Esophagus muscularis mucosa (tissue), 4 donors: ENCODE measurements at places on chromosomes 5 and 9.

GRCh38 chr9:11726659-11727058 lies 966.5 kb upstream of the TYRP1 start:
- DNase-seq, result no peak

GRCh38 chr9:20838218-20838617 lies 154.2 kb downstream of the FOCAD start:
- no peak for DNase-seq

DNA sequence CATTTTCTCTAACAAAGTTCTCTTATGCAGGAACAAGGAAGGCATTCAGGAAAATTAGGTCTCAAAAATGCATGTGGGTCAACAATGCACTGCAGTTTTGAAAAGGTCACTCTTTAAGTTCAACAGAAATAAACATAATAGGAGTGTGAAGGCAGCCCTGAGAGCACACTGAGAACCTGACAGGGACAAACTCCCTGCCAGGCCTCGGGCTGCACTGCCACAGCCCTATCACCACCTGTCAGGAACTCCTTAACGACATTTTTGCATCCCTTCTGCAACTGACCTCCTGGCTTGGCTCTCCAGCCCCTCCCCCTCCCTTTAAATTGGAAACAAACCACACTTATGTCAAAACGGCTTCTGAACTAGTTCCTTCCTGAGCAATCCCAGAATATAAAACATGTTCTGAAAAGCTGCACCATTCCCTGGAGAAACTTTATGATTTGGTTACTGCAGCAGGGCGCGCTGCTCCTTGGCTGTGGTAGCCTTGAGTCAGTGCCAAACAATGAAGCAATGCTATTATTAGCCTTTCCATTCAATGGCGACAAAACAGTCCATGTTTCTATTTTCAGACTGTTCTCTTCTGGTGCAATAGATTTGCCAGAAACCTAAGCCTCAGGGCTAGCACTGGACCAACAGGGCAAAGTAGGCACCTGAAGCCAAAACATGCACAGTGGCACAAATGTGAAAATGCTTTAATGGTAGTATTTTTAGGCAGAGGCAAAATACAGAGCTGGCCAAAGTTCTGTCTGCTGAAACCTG lies 160.1 kb upstream of the ZNF608 start:
- no peak for DNase-seq

- DNase-seq, result no peak
Observed at GRCh38 chr5:142976861-142977260, 206.7 kb downstream of the ARHGAP26 start.

DNA sequence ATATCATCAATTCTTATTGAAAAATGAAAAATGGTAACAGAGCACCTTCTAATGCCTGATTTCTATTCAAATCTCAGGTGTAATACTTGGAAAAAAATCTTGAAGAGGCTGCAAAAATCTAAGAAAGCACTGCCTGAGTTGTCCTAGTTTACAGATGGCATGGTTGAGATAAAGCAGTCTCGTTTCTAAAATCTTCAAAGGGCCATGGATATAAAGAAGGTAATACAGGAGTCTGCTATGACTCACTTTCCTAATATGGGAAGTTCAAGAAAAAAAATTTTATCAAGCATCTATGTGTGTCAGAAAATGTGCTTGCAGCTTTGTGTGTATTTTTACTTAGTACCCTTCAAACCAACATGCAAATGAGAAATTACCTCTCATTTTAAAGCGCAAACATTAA lies 163.3 kb downstream of the DMAC1 start:
- no peak for DNase-seq

DNA sequence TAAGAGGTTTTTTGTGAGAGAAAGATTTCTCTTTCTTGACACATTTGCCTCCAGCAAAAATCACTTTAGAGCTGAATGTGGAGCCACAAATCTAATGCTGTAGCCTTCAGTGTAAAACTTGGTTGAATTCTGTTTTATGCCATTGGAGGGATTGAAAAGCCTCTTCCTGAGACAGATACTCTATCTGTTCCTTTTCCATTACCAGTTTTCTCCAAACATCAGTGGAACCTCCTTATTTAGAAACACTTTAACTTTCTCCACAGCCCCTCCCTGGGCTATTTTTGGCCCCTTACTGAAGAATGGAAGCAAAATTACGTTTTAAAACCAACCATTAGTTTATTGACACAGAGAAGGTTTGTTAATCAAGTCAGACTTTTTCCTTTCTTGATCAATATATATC lies 155.3 kb downstream of the PJA2 start:
- no peak for DNase-seq

GRCh38 chr5:31639481-31640411 lies 815 bp downstream of the PDZD2 start:
- DNase-seq, result no peak

DNA sequence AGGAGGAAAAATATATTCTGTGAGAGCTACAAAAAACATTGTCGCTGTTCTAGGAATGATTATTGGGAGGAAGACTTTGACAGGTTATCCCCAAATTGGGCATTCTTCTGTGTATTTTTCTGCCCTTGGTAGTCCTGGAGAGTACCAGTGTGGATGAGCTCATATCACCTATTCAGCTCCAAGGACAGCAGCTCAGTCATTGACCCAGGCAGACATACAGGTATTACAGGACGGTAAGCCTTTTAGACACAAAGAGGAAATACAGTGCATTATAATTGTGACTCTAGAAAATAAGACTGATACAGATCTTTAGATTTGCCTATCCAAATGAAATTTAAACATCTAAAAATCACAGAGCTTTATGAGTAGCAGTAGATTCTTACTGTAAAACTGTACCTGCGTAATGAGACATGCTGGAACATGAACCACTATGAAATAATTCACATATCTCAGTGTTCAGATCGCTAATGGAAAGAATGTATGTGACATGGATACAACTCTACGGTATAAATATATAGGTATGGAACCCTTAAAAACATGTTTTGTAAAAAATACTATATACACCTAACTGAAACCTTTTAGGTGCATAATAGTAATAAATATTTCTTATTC lies 56.0 kb downstream of the PLK2 start:
- no peak for DNase-seq

DNA sequence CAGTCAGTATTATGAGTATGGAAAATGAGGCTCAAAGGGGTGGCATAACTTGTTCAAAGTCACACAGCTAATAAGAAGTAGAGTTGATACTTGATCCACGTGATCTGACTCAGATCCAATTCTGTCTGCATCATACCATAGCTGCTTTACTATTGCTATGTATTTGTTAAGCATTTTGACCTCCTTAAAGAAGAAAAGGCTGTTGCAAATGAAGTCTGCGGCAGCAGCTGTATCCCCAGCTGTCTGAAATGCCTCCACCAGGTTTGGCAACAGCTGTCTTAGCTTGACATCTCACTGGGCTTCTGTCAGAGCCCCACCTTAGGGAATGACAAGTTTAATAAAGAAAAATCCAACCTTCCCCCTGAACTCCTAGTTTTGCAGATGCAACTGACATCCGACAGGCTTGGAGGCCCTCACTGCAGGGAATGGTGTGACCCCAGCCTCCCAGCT lies 75.6 kb upstream of the SLC44A1 start:
- no peak for DNase-seq

- DNase-seq, result no peak
Observed at GRCh38 chr5:6831678-6832671, 118.7 kb downstream of the TENT4A start.

DNA sequence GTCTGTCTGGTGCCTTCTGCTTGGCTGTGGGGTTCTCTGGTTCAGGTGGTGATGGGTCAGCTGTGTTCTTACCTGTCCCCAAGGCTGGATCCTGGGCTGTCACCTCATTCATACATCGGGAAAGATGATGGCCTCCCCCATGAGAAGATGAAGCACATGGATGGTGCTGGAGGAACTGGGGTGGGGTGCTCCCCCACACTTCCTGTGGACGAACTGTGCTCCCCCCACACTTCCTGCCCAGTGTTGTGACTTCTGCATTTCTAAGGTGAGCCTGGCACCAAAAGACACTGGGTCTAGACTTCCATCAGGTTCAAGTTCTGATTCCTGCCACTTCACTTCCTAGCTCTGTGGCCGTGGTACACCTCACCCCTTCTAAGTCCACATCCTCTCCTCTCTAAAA lies 4.3 kb upstream of the SURF6 start:
- DNase-seq, result no peak

DNA sequence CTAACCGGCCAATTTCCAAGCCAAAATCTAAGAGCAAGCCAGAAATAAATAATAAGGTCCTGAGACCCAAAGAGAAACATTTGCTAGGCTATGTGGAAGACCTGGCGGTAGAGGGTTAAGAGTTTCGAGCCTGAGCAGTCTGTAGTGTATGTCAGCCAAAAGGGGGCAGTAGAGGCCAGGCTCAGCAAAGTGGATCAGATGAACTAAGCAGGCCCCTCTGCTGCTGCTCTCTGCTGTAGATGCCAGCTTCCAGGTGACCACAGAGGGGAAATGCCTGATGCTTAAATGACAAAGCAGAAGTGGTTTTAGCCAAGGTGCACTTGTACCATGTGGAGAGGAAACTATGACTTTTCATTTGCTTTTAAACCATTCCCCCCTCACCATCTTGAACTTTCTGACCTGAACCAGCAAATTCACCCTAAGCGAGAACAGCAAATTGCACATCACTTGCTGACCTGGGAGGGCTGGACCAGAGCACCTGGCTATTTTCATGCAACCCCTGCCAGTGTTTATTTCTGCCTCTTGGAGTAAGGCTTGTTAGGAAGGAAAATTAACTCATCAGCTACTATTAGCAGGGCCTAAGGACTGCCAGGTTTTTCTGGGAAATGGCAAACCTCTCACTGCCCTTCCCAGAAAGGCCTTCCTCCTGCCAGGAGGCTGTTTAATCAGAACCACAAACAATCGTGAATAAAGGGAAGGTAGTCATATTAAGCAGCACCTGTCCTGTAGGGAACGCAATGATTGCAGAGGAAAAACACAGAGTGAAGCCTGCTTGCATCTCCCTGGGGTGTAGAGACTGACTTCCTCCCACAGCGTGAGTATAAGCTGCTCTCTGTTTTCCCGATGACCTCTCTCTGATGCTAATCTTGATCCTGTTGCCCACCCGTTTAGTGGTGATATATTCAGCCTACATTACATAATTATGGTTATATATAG lies 818.2 kb downstream of the TLR4 start:
- DNase-seq, result no peak

DNA sequence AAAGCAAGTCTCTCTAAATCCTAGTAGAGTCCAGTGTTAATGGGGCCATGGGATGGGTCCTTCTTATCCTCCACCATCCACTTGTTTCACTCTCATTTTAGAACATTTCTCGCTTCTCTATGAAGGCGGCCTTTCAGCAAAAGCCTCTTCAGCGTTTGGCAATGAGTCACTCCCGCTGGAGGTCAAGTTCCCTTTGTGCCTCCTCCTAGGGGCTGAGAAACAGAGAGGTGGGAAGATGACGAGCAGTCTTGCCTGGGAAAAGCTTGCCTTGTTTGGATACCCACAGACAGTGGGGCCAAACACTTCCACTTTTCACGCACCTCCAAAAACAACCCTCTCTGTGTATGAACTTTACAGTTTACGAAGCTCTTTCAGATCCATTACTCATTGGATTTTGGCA lies 168.8 kb downstream of the GABBR2 start:
- peak; percentile 78 for DNase-seq

- peak; percentile 37 for DNase-seq
Observed at GRCh38 chr5:35971186-35971877, 19.9 kb downstream of the UGT3A1 start.

- no peak for DNase-seq
Observed at GRCh38 chr5:37569466-37569865, 190.3 kb downstream of the WDR70 start.

- DNase-seq, result no peak
Observed at GRCh38 chr9:129769669-129770068, 16.8 kb upstream of the PTGES start.

DNA sequence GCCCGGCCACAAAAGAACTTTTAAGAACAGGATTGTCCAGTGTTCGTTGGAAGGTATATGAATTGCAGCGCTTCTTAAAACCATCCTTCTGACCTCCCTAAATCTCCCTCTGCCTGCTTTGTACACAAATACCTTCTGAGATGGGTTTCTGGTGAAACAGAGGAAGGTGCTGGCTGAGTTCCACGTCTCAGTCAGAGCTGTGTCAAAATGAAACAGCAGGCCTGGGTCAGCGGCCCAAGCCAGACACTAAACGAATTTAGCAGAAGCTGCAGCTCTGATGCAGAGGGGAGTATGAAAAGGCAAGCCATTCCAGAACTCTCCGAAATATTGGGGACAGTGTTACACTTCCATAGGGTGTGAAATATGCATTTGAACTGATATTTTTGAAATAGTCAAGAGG lies 37.8 kb upstream of the CRB2 start:
- DNase-seq, result no peak

GRCh38 chr9:96686638-96687335 lies 31.7 kb upstream of the PRXL2C start:
- peak; percentile 95 for DNase-seq

DNA sequence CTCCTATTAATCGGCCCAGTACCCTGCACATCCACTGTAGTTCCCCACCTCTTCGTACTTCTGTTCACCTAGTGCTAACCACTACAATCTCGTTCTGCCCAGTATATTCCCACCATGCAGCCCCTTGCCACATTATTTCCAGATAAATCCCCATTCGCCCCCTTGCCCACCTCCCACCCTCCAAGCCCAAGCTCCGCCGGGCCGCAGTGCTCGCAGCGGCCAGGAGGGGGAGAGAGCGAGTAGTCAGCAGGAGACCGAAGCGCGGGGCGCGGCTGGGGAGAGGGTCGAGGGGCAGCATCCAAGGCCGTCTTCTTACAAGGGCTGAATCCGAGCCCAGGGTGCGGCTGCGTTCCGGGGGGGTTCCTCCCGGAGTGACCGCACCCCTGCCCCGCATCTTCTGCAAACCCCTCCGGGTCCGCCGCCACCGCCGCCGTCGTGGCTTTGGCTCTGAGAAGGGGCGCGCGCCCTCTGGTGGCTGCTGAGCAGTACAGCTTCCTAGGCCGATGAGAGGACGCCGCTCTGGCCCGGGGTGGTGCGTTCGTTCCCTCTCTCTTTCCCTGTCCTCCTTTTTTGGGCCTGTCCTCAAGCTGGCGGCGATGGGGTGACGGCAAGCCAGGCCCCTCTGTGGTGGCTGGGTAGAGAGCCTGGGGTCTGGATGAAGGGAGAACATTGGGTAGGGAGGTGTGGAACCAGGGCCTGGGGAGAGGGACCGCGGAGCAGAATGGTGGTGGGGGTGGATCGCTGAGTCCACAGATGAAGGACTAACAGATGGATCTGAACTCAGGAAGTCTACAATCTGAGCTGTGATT lies 30.0 kb upstream of the PSD2 start:
- no peak for DNase-seq

DNA sequence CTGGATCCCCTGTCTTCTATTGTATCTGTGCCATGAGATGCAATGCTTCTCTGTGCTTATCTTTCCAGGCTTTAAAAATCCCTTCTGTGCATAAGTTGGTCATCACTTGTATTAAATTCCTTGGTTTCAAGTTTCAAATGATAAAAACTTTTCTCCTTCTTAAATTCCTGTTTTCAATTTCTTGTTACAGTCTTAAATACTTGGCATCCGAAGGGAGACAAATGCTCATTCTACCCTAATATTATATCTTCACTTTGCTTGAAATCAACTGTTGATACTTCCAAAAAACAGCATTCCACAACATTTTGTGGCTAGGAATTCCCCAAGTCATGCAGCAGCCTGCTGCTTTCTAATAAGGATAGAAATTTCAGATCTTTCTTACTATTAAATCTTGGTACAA lies 413.2 kb upstream of the ACTBL2 start:
- no peak for DNase-seq
